ENCODE measurements at places on chromosomes 4 and X. TPM values are rescaled to one million over a fixed set of nuclear protein-coding genes. Genes with fewer than 3 reads are reported as not detected.

DNA sequence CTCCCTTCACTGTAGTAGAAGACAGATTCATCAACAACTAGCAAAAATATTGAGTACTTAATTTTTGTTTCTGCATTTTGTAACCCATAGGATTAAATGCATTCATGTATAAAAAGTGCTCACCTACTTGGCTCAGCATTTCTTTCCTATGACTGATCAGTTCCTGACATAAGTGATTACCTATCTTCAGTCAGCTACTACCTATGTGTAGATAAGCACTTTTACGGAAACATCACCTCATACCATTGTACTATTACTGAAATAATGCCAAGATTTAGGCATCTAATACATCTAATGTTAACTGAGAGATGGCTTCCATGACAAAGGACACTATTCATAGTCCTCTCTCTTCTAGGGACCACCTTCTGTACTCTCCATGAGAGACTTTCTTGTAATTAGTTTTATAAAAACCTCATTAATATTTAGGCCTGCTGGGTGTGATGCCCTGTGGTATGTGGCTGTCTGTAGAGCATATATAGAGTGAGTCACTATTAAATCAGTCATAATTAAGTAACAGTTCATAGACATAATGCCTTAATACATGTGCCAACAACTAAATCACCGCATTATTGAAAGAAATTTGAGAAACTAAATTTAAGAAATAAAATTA is 147.0 kb downstream of the PDGFC start:
- DNase-seq, result no peak

DNA sequence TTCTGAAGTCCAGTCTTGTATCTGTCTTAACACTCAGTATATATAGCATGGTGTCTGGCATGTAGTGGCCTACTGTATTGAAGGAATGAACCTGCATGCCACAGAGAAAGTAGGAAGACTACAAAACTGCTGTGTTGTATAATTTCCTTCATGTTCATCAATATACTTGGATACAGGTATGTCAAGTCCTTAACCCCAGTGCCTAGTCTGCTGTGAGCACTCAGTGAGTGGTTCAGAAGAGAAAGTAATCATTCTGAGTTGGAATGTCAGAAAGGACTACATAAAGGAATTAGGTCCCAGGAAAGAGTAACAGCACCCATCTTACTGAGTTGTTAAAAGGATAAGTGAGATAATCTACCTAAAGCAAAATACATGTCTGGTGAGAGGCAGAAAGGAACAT is 32.0 kb downstream of the ABCE1 start:
- DNase-seq, result no peak

DNA sequence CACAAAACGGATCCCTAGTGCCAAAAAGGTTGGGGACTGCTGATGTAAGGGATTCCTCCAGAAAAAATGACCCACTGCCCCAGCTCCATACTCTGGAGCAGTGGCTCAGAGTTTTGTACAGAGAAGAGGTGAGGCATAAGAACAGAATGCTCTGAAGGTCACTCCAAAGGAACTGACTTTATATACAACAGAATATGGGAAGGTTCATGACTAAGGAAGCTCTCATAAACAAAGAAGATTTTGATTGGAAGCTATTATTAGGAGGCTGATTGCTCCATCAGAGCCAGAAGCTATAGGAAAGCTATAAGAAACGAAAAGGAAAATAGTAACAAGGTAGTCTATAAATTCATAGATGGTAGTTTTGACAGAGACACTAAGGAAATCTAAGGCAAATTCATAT is 203.1 kb downstream of the SLC7A11 start:
- no peak for DNase-seq

GRCh38 chr4:6855692-6856297 is 53.8 kb upstream of the TBC1D14 start:
- no peak for DNase-seq

DNA sequence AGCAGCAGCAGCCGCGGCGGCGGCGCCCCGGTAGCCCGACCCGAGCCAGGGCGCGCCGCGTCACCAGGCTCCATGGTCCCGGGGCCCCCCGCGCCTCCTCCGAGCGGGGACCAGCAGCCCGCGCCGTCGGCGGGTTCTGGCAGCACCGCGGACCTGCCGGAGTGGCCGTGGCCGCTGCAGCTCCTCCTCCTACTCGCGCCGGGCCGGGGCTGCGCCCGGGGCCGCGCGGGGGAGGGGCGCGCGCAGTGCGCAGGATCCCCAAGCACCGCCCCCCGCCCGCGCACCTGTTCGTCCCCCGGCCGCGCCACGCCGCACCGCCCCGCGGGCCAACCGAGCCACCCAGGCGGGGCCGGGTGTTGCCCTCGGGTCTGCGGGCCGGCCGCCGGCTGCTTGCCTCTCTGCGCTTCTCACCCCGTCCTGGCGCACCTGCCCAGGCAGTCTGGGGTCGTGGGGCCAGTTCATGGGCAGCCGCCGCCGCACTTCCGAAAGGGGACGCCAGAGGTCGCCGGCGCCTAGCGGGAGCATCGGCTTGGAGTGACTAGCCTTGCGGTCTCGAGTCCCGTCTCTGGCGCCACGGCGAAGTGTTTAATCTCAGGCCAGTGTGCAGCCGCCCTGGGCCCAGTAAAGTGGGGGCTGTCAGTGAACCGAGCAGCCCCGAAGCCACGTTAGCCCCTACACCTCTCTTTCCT is at the start of gene SLC9A7:
Gene SLC9A7 (minus strand): TSS at position 163 of the 689 bp plus-strand sequence. CDS start 89 bp downstream, at position 74.
- DNase-seq, result peak; percentile 84

- no peak for DNase-seq
Measured at GRCh38 chr4:184344435-184344834, 126.8 kb upstream of the ENPP6 start.

DNA sequence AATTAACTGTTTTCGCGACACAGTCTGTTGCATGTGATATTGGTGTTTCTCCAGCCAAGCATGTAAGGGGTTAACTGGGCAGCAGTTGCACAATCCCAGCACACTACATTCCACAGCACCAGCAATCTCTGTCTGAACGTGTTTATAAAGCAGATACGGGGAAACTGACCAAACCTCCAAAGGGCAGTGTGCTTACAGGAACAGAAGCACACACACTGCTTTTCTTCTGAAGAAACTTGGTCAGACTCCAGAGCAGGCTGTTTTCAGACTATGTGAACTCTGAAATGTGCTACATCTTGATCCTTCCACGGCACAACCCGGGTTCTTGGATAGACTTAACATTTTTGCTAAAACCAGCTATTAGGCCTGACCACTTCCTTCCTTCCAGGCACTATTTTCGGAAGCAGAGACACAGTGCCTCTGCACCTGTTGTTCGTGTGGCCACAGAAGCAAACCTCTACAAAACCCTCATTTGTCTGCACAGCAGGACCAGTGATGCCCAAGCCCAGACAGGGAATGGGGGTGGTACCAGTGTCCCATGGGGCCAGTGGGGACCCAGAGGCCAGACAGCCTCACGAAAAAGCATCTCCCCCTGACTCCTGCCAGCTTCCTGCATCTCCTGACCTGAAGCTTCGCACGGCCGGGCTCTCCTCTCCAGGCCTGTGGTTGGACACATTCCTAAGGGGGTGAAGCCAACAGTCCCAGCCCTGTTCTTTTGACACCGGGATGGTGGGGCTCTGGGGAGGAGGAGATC is 90.1 kb downstream of the IRF2 start:
- DNase-seq, result no peak

Gene PAGE2
- not detected for total RNA-seq

DNA sequence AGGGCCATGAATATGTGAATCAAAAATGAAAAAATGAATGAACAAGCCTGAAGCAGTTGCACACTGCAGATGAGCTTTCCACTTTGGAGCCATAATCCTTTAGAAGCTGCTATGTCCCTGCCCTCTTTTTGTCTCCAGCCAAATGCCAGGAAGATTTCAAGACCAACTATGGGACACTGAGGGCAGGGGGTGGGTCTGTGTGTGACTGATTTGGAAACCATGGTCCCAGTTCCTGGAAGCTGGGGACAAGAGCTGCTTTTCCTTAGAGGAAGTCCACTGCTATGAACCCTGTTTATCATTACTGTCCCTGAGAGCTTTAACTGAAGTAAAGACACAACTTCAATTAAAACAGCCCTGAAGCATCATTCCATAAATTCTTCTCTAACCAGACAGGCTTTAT is 153.9 kb upstream of the GPC4 start:
- no peak for DNase-seq

Gene RRH
- not detected for total RNA-seq

Gene SORBS2
- total RNA-seq, result not detected

Gene PPP1R2C
- not detected for total RNA-seq

- no peak for DNase-seq
Measured at GRCh38 chr4:144715230-144715629, 69.3 kb downstream of the HHIP start.

Gene LAMTOR3
- total RNA-seq, result 32.8 TPM

- DNase-seq, result no peak
Measured at GRCh38 chr4:143230683-143231082, 46.0 kb downstream of the USP38 start.

Gene THOC2
- total RNA-seq, result 61.1 TPM

GRCh38 chr4:145882604-145883003 is 56.0 kb downstream of the ZNF827 start:
- DNase-seq, result no peak

DNA sequence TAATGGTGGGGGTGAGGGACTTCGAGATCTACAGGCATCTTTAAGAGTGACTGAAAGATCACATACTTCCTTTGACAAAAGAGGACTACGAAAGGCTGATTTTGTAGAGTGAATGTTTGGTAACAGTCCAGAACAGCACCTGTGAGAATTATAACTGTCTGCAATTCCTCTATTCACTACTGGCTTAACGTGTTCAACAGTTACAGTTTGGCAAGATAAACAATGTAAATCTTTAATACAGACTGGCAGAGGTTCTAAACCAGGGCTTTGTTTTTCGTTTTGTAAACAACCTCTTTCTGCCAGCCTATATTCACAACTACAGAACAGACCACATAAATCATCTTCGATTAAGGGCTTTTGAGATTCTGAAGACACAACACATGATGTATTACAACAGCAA is 66.9 kb downstream of the NCAPG start:
- DNase-seq, result no peak
